ENCODE measurements at places on chromosomes 5 and 9.

GRCh38 chr5:58793888-58794657 is 211.2 kb downstream of the RAB3C start:
- no peak for DNase-seq

DNA sequence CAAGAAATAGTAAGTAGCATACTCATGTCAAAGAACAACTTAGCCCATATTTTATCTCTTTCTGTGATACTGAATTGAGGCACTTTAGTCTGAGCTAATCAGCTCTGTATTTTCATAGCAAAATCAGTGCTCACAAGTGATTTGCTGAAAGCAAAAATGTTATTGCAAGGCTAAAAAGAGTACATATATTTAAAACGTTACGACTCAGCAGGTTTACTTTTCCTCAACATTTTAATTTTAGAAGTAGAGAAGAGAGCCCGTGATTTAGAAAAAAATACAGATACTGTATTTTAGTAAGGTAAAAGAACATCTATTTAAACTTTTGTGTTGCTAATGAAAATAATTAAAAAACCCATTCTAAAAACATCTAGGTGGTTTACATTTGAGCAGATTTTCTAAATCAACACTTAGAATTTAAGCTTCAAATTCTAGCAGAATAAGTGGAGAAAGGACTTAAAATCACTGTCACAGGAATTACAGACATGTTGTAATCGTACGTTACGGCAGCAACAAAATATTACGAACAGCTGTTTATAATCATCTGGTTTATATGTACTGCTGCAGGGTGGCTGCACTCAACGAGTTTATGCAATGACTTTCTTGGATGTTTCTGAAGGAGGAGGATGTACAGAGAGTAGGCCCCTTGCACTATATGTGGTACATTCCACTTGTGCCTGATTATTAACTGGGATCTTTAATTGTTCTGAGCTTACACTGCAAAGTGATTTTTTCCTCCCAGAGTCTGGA is 20.1 kb downstream of the SREK1 start:
- no peak for DNase-seq

DNA sequence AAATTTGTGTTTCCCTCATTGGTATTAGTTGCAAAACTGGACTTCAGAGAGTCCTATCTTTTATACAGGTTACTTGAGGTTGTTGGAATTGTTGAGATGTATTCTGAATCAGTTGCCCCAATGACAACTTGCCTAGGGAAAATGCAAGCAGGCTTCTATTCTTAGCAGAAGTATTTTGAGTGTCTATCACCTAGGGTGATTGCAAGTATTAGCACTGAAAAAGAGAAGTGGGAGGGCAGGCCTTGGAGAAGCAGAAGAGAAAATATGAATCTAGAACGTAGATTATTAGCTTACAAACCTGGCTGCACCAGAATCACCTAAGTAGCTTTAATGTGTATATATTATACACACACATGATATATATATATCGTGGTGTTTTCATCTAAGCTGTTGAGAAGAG is 43.2 kb downstream of the ADAMTS12 start:
- no peak for DNase-seq

- no peak for DNase-seq
Observed at GRCh38 chr5:33891788-33892619, at the start of gene ADAMTS12. ADAMTS12 (minus strand) TSS chr5:33891990; CDS start chr5:33891856, 134 bp downstream.

Data from memory B cell (primary cell).